ENCODE measurements at places on chromosomes 5 and 9.

DNA sequence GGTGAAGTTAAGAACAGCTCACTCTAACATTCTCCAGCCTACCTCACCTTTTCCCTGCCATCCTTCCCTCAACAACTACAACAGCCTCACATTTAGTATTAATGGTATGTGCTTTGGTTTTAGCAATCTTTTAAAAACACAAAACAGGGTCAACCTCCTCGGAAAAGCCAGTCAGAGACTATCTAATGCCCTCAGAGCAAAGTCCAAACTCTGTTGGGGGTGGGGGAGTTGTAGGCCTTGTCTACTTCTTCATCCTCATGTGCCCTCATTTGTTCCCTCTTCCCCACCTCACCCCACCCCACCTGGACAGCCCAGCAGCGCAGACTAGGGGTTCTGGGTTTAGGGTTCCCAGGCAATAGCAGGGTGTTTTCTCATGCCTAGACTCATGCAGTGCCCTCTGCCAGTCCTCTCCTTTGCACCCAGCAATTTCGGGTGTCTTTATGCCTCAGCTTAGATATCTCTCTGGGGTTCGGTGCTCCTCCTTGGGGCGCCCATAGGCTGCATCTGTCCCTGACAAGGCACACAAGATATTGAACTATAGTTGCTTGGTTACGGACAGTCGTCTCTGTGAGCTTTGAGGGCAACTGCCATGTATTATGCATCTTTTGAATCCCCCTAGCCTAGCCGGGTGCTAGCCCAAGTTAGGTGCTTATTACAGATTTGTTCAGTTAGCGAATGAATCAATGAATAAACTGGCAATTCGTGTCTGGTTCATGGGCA lies 762 bp upstream of the TCOF1 start:
- no peak for DNase-seq

DNA sequence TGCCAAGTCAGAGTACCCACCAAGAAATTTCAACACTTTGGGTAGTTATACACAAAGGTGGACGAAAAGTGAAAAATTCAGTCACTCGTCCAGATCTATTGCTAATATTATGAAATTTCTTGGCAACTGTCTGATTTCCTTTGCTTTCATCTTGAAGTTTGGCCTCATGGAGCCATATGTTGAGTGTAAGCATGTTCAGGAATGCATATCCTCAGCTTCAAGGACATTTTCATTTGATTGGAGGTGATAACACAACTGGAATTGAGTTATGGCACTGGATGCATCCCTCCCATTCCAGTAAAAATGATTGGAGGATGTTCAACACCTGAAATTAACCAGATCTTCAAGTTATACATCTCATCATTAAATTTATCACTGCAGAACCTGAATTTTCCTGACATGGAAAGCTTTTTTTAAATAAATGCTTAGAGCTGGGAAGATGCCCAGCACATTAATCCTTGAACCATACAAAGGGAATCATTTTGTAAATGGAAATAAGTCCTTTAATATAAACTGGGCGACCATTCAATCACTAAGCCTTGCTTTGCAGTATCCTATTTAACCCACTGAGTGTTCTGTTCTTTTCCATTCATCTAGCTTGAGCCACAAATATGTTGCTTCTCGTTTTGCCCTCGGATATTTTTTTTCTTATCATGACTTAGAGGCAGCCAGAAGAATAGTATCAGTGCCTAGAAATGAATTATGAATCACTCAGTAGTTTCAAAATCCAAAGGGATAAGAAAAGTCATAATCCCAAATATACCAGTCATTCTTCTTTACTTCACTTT lies 273.7 kb upstream of the PIK3R1 start:
- no peak for DNase-seq

GRCh38 chr5:102554082-102554481 lies 55.3 kb upstream of the SLCO6A1 start:
- no peak for DNase-seq

- DNase-seq = no peak
Measured at GRCh38 chr5:57445006-57445704, 37.5 kb downstream of the ACTBL2 start.

DNA sequence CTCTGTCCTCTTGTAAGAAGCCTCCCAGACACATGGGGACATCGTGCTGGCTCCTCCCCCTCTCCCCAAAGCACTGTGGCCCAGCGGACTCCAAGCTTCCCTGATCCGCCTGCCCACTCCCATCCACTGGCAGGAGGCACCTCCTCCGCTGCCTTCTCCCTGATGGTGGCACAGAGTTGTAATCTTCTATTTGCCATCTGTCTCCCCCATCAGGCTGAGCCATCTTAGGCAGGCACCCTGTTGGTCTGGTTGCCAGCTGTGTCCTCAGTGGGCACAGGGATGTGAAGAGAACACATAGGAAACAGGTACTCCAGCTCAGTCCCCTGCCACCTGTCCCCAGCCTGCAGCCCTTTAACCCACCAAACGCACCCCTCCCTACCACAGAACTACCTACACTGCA lies 5.4 kb upstream of the ZDHHC12 start:
- no peak for DNase-seq

Measured in C1 segment of cervical spinal cord (tissue), 14 donors.